ENCODE measurements at places on chromosomes 2 and 18.

GRCh38 chr2:150023044-150023443 lies 435.5 kb upstream of the MMADHC start:
- DNase-seq = no peak

- DNase-seq = no peak
Observed at GRCh38 chr18:56516789-56517188, 121.6 kb downstream of the TXNL1 start.

- DNase-seq = no peak
Observed at GRCh38 chr2:66836851-66837250, 401.9 kb downstream of the MEIS1 start.

- DNase-seq = no peak
Observed at GRCh38 chr2:118148809-118149208, 60.5 kb downstream of the INSIG2 start.

DNA sequence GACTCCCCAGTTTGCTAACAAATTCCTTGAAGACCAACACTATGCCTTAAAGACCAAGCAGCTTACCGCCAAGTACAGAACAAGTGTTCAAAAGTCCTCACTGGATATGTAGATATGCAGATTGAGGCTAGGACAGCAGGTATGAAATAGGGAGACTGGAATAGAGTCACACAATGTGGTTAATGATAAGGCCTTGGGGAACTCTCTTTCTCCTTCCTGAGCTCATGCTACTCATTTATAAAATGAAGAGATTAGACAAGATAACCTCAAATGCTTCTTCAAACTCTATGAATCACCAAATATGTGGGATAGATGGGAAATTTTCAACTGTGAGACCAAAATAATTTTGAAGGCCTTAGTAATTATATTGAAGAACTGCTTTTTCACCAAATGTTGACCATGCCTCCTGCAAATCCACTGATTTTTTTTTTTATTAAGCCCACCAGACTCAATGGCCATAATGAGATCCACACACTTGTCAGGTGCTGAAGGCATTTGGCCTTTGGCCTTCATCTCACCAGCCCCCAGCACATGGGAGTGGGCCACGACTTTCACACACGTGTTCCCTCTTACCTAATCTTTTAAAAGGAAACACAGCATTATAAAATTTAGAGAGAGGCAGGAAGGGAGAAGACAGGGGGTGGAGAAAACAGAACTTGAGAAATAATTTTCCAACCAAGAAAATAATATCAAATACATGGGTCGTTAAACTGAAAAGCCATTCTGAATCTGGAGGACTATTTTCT lies 181.5 kb downstream of the EN1 start:
- DNase-seq = no peak

GRCh38 chr18:77711096-77711495 lies 461.4 kb downstream of the GALR1 start:
- no peak for DNase-seq

DNA sequence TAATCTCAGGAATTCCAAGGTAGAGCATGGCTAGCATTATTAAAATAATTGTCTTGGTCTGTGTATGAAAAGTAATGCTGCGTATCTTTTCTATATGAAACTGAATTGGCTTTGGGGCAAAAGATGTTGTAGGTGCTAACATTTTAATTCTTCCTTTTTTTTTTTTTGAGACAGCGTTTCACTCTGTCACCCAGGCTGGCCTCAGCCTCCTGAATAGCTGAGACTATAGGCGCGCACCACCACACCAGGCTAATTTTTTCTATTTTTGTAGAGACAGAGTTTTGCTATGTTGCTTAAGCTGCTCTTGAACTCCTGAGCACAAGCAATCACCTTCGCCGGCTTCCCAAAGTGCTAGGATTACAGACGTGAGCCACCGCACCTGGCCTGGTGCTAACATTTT lies 172.6 kb upstream of the STON1 start:
- DNase-seq = no peak

- DNase-seq = no peak
Observed at GRCh38 chr18:73924836-73925235, 222.8 kb downstream of the FBXO15 start.

GRCh38 chr18:69691008-69691760 lies 256.5 kb downstream of the CD226 start:
- no peak for DNase-seq

GRCh38 chr2:230821261-230821990 lies 43.3 kb upstream of the ITM2C start:
- DNase-seq = peak; percentile 19

GRCh38 chr2:38145236-38145635 lies 69.3 kb upstream of the CYP1B1 start:
- no peak for DNase-seq

GRCh38 chr2:241146286-241146685 lies 3.0 kb downstream of the PASK start:
- no peak for DNase-seq

- DNase-seq = peak; percentile 93
Observed at GRCh38 chr2:201254081-201254730, 6.1 kb upstream of the CASP8 start.

DNA sequence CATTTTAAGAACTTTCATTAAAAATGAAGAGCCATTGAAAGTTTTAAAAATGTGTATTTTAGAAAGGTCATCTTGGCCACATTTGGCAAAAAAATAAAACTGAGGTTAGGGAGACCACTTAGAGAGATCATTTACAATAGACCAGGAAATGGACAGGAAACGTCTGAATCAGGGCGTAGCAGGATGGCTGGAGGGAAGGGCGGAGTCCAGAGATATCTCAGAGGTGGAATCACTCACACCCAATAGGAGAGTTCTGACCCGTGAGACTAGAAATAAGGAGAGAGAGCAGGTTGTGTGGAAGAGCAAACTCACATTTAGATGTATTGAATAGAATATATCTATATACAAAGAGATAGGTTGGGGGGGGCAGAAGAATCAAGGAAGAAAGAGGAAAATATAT lies 373.4 kb downstream of the METTL4 start:
- no peak for DNase-seq

GRCh38 chr18:54871231-54871630 lies 43.0 kb downstream of the RAB27B start:
- no peak for DNase-seq

GRCh38 chr2:157444641-157445040 lies 752 bp upstream of the CYTIP start:
- no peak for DNase-seq

- DNase-seq = no peak
Observed at GRCh38 chr2:44495035-44495434, 133.3 kb downstream of the CAMKMT start.

GRCh38 chr2:150191349-150191748 lies 296.1 kb downstream of the RND3 start:
- no peak for DNase-seq

GRCh38 chr2:241317391-241317790 lies 1.7 kb downstream of the SEPTIN2 start:
- no peak for DNase-seq

DNA sequence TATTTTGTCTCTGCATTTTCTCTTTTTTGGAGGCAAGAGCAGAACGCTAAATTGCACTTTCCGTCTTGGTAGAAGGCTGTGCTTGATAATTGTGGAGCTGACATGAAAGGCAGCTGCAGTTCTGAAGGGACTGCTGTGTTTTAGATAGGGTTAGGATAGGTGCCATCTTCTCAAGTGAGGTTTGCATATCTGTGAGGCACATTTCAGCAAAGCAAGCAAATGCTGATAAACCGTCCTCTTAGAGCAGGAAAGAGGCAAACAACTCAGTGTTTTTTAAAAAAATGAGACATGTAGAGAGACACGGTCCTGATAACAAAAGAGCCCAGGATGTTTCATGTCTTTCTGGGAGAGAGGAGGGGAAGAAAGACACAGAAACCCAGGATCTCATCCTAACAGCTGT lies 217.7 kb downstream of the SOCS6 start:
- DNase-seq = peak; percentile 27

- DNase-seq = peak; percentile 69
Observed at GRCh38 chr2:170817093-170818035, 677 bp downstream of the GAD1 start.

- no peak for DNase-seq
Observed at GRCh38 chr2:121900391-121900790, 144.9 kb downstream of the TSN start.

DNA sequence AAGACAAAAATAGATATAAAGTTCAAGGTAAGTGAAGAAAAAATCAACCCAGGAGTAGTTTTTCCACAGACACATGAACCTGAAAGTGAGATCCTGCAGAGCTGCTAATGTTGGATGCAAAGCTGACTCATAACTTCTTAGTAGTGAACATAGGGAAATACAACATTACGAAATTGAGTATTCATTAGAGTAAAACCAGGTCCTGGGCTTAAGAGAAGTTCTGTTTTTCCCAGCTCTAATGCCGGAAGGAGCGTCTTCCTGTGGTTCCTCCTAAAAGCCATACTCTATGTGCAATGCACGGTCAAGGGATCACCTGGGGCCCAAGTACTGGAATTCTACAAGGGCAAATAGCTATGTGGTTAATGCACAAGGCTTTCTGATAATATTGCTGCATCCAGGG lies 141.7 kb downstream of the RBMS1 start:
- DNase-seq = no peak

GRCh38 chr18:34697891-34698290 lies 12.2 kb upstream of the DTNA start:
- no peak for DNase-seq

DNA sequence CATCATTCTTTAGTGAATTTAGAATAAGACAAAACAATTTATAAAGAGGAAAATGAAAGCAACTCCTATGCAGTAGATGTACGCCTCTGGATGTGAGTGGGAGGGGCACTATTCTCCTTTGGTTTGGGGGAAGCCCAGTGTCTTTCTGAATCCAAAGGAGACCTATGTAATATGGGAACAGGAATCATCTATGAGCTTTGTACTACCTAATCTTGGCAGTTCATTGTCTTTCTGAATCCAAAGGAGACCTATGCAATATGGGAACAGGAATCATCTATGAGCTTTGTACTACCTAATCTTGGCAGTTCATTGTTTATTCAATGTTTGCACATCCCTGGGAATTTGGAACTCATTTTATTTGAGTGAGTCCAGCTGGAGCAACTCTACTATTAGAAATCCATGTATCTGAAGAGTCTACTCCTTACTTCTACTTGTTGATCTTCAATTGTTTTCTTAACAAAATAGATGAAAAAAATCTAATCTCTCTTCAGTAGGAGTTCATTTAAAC lies 401.1 kb upstream of the LRATD1 start:
- DNase-seq = no peak

GRCh38 chr2:101766871-101767739 lies 69.6 kb downstream of the MAP4K4 start:
- DNase-seq = peak; percentile 96

DNA sequence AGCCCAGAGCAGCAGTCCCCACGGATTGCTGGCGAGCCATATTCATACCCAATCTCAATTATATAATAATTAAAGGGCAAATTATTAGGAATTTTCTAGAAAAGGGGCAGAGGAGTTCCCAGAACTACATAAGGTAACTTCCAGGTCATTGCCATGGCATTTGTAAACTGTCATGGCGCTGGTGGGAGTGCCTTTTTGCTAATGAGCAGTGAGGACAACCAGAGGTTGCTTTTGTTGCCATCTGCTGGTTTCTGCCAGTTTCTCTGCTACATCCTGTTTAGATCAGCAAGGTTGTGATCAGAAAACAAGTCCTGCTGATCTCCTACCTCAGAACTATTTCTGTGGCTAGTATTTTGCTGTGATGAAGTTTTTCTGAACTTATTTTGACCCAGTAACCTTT lies 159.8 kb upstream of the PIEZO2 start:
- DNase-seq = peak; percentile 61

GRCh38 chr2:168426861-168427260 lies 29.2 kb upstream of the CERS6 start:
- no peak for DNase-seq

DNA sequence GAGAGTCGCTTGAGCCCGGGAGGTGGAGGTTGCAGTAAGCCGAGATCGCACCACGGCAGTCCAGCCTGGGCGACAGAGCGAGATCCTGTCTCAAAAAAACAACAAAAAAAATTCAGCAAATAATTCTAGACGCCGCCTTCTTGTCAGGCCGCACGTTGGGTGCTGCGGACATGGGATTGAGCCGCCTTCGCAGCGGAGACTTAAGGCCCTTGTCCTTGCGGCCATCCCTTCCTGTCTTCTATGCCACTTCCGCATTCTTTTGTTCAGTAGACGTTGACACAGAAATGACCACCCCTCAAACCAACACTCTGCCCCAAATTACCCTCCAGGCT lies 15.8 kb downstream of the PTPN18 start:
- no peak for DNase-seq

DNA sequence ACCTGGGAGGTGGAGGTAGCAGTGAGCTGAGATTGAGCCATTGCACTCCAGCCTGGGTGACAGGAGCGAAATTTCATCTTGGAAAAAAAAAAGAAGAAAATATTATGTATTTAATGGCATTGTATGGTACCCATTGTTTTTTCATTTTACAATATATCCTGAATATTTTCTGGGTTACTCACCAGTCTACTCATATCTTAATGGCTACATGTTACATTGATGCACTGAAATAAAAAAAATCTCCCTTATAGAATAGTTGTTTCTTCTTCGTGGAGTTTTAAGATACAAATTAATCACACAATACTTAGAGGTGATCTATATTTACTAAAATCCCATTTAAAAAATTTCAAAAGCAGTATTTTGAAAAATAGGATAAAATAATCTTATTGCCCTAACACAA lies 66.3 kb upstream of the XPO1 start:
- DNase-seq = no peak

GRCh38 chr2:34305587-34305986 lies 706.5 kb upstream of the FAM98A start:
- DNase-seq = peak; percentile 1

DNA sequence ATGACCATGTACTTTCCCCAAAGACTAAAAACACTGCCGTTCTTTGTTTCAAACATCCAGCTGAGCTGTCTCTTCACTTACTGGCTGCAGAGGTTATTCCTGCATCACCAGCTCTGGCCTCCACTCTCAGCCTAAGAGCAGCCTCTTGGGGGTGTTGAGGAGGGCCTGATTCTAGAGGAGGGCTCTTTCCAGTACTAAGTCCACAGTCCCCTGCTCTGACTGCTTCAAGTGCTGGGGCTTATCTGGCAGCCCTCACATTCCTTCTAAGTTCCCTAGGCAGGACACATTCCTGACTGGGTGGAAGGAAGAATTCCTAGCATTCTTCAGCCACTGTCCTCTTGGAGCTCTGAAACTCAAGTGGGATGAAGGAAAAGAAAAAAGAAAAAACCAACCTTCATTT lies 32.9 kb upstream of the EHBP1 start:
- peak; percentile 98 for DNase-seq

- DNase-seq = no peak
Observed at GRCh38 chr2:19256121-19256601, 102.3 kb downstream of the OSR1 start.

- DNase-seq = no peak
Observed at GRCh38 chr2:238998801-238999200, 150.9 kb downstream of the TWIST2 start.

All from mesendoderm (in vitro differentiated cells).